NCI-H1092 treated with DMSO at 0.1 percent for 48 hours (cell line): ENCODE measurements at places on chromosomes 4 and X.

DNA sequence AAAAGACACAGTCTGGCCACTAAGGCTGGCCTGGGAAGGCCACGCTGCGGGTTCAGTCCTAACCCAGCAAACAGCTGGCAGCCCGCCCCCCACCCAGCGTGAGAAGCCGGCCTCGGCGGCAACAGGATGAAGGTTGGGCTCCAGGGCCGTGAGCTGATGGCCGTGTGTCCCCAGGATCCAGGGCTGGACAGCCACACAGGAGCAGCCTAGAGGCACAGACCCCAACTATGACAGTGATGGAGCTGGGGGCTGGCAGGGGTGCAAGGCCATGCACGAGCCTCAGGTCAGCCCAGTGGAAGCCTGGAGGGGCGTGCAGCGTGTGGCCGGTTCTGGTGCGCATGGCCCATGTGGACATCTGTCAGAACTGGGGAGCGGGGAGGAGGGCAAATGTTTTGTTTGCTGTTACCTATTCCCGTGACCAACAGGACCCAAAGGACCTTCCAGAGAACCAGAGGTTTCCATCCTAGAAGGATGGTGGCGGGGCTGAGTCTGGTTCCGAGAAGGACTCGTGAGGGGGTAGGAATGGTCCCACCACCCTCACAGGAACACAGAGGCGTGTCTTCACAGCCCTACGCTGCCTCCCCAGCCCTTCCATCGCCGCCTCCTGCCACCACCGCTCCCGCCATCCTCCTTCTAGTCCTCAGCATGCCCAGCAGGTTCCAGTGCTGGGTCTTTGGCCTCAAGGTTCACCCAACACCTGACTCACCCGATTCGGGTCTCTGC is 46.5 kb downstream of the ZFYVE28 start:
- DNase-seq = no peak

DNA sequence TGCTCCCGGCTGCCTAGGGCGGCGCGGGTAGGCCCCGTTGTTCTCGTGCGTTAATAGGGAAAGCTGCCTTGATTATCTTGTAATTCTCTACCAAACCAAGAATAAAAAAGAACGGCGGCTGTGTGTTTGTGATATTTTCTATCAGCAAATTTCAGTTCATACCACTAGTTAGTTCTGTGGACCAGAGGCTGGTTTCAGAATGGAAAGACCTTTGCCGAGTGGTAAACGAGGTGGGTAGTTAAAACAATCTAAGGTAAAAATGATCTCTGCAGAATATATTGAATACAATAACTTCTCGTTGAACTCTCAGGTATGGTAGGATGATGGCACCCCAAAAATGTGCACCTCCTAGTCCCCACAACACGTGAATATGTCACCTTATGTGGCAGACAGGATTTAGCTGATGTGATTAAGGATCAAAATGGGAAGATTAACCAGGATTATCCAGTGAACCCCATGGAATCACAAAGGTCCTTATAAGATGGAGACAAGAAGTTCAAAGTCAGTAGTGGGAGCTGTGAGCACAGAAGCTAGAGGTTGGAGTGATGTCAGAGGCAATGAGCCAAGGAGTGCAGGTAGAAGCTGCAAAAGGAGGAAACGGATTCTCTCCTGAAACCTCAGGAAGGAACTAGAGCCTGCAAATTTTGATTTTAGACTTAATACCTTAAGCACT is 574 bp upstream of the CFAP97 start:
- peak; percentile 22 for DNase-seq

GRCh38 chrX:135411893-135412292 is 9.9 kb upstream of the SMIM10L2A start:
- DNase-seq = no peak

- no peak for DNase-seq
Observed at GRCh38 chr4:8850074-8850829, 21.4 kb downstream of the HMX1 start.

DNA sequence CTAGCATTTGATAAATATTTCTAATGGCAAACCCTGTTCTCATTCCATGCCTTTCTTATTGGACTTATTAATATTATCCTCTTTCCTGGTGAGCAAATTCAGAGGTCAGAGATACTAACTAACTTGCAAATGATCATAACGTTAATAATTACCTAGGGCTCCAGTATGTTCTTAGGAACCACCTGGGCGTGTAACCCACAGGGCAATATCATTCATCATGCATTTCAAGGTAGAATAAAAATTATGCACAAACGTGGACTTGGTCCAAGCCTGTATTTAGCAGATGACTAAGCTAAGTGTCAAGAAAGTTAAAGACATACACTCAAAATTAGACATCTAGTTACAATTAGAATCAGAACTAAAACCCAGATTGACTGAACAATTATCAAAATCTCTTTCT is 850.1 kb downstream of the TRIML1 start:
- DNase-seq = no peak

DNA sequence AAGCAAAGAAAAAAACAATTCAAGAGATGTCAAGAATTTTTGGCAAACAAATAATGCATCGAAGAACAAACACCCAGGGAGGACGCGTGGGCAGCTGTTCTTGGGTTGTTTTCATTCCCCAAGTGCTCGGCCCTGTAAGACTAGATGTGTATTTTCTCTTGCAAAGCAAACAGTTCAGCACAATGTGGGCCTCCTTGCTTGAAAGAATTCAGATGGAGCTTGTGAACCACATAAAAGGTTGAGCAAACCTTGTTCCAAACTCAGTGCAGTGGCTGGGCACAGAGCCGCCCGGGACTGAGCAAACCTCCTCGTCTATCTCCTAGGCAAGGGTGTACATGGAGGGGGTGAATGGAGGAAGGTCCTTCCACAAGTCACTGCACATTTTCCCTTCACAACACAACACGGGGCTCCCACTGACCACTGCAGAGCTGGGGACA is 82.4 kb downstream of the HTRA3 start:
- DNase-seq = no peak

GRCh38 chr4:25856756-25857155 is 6.0 kb downstream of the SEL1L3 start:
- DNase-seq = no peak

DNA sequence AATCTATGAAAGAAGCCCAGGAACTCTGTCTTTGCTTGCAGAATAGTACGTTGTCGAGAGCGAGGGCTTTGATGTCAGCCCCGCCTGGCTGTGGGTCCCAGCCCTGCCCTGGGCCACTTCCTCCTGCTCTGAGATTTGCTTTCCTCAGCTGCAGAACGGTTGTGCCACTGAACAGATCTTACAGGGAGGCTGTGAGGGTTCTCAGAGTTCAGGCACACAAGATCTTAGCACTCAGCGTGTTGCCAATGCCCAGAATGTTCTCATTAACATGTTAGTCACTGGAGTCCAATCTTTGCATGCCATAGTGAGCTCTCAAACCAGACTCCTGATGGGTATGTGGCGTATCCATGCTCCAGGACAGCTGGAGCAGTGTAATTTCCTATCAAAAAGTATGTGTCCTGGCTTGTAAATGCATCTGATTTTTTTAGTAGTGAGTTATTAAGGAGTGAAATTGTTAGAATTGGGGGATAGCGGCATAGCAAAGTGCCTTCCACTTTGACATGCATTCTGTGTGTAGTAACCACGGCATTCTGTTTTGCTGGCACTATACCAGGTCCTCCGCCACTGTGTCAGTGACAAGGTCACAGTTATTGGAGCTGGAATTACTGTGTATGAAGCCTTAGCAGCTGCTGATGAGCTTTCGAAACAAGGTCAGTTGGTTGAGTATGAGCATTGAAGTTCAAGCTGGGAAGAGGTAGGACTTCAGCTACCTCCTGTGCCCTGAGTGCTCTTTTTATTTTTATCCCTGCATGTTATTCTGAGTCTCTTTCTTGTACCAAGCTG is 31.6 kb downstream of the TKTL1 start:
- DNase-seq = no peak

- no peak for DNase-seq
Observed at GRCh38 chrX:132390792-132391191, 98.0 kb downstream of the MBNL3 start.

GRCh38 chrX:71396576-71396975 is 30.4 kb downstream of the TAF1 start:
- DNase-seq = no peak

- DNase-seq = no peak
Observed at GRCh38 chr4:88158489-88159228, at the start of gene ABCG2. Gene ABCG2 (minus strand): TSS chr4:88158639. CDS start chr4:88139995, 18,644 bp downstream.

DNA sequence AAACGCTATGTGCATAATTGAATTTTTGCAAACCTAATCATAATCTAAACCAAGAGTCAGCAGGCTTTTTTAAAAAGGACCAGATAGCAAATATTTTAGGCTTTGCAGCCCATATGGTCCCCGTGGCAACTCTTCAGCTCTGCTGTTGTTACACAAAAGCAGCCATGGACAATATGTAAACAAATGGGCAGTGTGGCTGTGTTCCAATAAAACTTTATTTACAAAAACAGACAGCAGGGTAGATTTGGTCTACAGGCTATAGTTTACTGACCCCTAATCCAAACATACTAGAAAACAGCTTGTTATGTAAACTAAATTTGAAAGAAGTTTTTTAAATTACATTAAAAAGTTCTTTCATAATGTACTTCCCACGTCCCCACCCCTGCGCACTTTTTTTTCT is 53.1 kb downstream of the FUNDC1 start:
- no peak for DNase-seq

- DNase-seq = no peak
Observed at GRCh38 chr4:105998171-105999063, 103.1 kb downstream of the NPNT start.

DNA sequence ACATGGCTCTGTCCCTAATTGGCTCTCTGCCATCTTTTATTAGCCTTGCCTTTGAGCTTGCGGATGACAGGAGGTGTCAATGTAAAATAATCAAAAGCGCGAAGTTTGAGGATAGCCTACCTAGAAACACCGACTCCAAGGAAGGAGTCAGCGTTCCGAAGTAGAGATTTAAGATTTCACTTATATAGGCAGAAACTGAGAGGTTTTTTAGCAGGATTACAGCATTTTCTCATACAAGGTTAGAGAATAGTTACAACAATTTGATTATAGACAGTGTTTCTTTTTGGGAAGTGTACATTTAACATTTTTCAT is 499 bp upstream of the NFXL1 start:
- no peak for DNase-seq

GRCh38 chrX:11311706-11312105 is 18.5 kb downstream of the AMELX start:
- no peak for DNase-seq

DNA sequence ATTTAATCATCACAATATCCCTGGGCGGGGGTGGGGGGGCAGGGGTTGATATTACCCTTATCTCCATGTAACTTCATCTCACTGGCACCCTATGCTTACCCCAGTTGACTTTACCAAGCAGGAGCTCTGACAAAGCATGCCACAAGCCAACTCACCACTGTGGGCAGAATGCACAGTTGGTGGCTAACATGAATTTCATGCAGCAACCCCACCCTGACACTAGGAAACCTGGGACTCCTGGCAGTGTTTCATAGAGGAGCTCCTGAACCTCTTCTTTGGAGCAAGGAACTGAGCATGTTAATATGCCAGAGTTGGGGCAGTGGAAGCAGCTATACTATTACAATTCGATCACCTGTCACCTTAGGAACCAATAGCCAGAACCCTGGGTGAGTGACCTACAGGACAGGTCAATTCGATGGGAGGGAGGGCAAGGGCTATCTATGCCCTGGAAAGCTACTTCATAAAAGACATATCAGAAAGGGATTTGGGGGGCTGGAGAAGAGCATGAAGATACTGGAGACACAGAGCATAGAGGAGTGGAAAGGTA is 97.2 kb upstream of the ACSL4 start:
- no peak for DNase-seq

DNA sequence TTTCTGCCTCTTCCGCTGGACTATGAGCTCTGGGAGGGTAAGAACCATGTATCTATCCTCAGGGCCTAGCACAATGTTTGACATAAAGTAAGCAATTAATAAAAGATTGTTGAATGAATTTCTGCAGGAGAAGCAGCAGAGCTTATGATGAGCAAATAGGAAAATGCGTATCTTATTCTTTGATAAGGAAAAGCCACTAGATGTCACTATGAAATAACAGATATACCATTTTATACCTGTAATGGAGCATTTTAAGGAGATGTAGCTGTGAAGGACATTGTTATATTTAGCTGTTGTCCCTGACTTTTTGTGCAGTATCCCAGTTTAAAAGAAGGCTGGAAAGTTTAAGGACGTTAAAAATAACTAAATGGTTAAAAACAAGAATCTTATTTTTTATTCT is 147.2 kb upstream of the MBNL3 start:
- peak; percentile 3 for DNase-seq

- no peak for DNase-seq
Observed at GRCh38 chr4:1241936-1242505, 6.9 kb downstream of the CTBP1 start.

- no peak for DNase-seq
Observed at GRCh38 chr4:38715050-38715449, 51.1 kb downstream of the KLF3 start.

DNA sequence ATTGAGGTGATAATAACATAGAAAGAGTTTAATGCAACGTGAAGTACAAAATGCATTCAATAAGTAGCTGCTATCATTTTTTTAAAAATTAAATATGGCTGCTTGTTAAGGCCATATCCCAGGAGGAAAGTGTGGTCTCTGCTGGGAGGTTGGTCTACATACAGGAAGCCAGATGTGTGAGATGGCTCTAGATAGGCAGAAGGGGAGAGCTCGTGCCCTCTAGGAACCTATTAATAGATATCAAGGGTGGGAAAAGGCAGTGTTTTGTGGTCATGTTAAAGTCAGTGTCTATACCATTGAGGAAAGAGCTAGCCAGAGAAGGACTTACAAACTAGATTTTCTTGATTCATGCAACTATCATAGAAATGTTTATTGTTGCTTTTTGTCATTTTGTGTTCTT is 140.5 kb downstream of the KLHL8 start:
- no peak for DNase-seq

DNA sequence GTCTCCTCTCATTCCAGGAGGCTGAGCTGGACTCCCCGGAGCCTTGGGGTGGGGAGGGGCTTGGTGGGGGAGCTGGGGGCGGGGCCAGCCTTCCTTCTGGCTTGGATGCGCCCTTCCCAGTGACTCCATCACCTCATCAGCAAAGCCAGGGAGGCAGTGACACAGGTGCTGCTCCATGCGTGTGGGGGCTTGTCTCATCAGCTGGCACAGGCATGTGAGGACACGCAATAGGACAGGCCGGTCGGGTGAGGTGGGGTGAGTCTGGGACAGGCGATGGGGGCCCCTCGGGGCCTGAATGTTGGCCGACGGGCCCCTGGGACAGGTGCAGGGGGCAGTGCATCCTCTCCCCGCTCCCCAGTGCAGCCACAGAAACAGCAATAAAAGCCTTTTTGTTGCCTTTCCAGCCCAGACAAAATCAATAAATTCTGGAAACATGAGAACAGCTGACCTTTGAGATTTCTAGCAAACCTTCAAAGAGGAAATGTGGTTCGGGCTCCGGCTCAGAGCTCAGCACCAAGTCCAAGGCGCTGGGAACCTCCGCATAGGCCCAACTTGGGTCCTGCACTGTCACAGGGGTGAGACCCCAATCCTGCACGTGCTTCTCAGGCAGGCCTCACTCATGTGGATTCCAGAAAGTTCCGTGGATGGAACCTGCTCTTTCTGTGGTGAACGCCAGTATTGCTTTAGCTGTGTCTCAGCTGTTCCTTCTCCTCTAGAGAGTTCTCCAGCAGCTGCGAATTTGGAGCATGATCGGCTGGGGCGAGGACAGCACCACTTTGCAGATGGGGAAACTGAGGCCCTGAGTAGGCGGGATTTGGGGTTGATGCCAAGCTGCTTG is 18.5 kb downstream of the ADRA2C start:
- DNase-seq = peak; percentile 58
